Esophagus squamous epithelium (tissue), 5 donors: ENCODE measurements at places on chromosomes 11 and 22. TPM values are rescaled to one million over a fixed set of nuclear protein-coding genes. Genes with fewer than 3 reads are reported as not detected.

The ZDHHC5 gene
- 61.4 TPM for total RNA-seq

DNA sequence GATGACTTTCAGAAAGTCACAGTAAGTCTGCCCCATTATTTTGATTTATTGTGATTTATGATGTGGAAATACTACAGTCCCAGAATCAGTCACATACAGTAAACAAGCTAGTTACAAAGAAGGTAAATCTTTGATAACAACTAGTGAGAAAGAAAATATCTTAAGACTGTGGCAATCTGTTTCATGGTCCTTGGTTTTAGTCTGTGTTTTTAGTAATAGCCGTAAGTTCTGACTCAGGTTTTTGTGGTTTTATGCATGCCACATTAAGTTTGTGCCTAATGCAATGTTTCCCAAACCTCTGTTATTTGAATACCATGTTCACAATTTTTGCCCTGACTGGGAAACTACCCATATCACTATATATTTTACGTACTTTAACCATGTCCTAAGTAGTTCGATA is 6.7 kb downstream of the CEP295 start:
- DNase-seq: no peak

DNA sequence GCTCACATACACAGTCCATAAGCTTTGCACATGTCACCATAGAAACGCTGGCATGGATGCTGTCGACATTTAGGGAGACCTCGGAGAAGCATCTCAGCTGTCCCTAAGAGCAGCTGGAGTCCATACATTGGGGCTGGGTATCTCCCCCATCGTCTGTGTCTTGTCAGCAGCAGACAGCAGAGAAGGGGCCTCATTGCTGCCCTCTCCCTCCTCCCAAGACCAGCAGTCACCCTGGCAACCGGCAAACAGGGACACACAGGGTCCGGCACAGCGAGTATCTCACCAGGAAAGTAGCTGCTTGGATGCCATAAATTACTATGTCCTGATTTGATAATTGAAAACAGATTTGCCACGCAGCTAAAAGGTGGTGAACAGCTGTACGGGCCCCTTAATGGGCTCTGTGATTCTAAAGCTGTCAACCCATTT is 84.4 kb downstream of the CD44 start:
- DNase-seq: no peak

- peak; percentile 86 for DNase-seq
These were observed at the start of gene BIRC3 for GRCh38 chr11:102317099-102317767. Gene BIRC3 (plus strand): TSS chr11:102317484. CDS start chr11:102324510, 7,026 bp downstream.

DNA sequence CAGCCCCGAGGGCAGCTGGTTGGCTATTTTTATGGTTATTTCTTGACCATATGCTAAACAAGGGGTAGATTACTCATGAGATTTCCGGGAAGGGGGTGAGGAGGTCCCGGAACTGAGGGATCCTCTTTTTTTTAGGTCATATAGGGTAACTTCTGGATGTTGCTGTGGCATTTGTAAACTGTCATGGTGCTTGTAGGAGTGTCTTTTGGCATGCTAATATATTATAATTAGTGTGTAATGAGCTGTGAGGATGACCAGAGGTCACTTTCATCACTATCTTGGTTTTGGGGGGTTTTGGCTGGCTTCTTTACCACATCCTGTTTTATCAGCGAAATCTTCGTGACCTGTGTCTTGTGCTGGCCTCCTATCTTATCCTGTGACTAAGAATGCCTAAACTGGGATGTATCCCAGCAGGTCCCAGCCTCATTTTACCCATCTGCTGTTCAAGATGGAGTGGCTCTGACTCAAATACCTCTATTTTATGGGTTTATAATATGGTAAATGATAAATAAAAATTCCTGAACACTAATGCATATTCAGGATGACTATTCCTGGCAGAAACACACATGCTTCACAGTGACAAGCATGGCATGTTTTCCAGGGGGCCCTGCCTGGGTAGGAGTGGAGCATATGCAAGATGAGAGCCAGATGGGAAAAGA is 11.2 kb downstream of the KREMEN1 start:
- no peak for DNase-seq

GRCh38 chr11:128725630-128726319 is 31.9 kb downstream of the FLI1 start:
- DNase-seq: peak; percentile 27

DNA sequence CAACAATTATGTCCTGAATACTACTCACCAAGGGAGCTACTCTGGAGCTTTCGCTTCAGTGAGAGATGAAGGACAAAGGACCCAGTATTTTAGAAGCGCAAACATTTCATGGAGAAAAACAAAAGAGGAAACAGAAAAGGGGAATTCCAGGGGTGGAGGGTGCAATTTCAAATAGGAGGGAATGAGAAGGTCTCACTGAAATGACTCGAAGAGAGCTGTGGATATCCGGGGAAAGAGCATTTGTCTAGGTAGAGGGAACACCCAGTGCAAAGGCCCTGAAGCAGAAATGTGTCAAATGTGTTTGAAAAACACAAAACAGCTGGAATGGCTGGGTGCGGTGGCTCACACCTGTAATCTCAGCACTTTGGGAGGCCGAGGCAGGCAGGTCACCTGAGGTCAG is 2.4 kb downstream of the RPS19BP1 start:
- DNase-seq: no peak

DNA sequence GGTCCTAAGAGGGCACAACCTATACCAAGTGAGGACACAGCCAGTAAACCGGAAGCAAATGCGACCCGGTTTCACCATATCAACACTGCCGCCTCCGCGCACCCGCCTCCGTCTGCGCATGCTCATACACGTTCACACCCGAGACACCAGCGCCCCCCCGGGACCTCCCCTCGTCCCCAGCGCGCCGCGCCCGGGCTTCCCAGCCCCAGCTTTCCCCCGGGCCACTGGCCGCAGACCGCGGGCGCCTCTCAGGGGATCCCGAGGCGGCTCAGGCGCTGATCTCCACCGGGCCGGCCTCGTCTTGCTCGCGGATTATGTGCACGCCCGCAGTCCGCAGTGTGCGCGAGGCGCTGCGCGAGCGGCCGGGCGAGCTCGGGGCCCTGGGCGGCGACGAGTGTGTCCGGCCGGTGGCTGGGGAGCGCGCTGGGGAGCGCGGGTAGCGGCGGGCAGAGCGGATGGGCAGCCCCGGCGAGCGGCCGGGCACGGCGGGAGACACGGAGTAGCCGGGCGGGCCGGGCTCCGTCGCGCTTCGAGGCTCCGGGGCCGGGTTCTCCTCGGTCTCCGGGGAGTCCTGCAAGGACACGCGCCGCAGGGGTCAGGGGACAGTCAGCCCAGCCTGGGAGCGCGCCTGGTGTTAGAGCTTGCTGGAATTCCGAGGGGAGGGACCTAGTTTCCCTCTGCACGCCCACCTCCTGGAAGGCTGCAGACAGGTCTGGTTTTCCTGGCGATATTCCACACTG is 2.0 kb downstream of the HEPN1 start:
- no peak for DNase-seq

- no peak for DNase-seq
These were observed 38.1 kb upstream of the POU2AF1 start for GRCh38 chr11:111417011-111417765.

DNA sequence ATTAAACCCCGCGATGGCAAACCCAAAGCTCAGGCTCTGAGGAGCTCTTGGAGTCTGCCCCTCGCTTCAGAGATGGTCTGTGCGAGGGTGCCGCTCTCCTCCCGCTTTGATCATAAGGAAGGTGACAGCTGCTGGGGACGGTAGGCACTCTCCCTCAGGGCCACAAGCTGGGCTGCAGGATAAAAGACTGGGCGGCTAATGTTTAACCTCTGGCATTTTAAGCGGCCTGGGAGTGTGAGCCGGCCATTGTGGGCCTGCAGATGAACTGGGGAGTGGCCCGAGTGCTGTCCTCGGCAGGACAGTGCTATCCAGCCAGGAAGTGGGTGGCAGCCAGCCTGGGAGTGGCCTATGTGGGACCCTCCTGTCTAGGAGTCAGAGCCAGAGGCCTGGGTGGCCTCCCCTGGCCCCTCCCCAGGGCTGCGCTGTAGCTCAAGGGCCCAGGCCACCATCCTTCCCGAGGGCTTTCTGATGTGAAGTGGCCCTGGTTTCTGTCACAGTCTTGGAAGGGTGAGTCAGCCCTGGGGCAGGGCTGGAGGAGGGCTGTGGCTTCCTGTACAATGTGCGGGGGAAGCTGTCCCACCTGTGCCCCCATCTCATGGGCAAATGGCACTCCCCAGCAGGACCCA is 58.7 kb upstream of the PRODH start:
- DNase-seq: no peak
